ENCODE measurements at places on chromosomes 2 and 18.

GRCh38 chr18:3538456-3538855 lies 88.5 kb downstream of the TGIF1 start:
- no peak for DNase-seq

- no peak for DNase-seq
Observed at GRCh38 chr2:184305105-184305504, 293.2 kb upstream of the ZNF804A start.

DNA sequence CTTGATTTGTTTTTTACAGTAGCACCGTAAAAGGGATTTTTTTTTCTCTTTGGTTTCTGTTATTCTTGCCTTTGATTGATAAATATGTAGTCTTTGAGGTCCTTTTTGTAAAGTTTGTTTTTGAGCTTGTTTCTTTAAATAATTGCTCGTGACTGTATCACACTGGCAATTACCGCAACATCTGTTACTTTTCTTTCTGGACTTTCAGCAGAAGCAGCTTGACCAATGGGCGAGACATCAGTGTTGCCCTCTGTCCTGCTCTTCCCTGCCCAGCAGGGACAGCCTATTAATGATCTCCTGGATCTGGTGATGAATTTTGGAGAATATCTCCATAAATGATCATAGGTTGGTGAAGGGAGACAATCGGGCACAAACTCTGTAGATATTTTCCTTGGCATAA lies 74.9 kb downstream of the TDRD15 start:
- DNase-seq, result no peak

GRCh38 chr2:25308599-25308998 lies 33.1 kb downstream of the DNMT3A start:
- no peak for DNase-seq

DNA sequence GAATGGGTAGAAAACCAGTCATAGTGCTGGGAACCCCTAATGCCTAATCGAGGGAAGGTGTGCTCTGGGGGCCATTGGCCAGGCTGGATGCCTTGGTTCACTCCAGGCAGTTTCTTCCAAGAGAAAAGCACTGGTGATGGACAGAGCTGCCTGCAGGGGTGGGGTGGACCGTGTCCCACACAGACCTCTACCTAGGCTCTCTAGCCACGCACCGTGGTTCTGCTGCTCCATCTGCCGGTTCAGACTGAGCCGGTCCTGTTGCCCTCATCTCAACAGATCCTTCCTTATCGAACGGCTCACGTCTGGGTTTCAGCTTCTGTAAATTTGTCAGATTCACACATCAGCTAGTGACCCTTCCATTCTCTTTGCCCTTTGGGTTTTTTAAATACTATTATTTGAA lies 46.4 kb downstream of the RALB start:
- no peak for DNase-seq

DNA sequence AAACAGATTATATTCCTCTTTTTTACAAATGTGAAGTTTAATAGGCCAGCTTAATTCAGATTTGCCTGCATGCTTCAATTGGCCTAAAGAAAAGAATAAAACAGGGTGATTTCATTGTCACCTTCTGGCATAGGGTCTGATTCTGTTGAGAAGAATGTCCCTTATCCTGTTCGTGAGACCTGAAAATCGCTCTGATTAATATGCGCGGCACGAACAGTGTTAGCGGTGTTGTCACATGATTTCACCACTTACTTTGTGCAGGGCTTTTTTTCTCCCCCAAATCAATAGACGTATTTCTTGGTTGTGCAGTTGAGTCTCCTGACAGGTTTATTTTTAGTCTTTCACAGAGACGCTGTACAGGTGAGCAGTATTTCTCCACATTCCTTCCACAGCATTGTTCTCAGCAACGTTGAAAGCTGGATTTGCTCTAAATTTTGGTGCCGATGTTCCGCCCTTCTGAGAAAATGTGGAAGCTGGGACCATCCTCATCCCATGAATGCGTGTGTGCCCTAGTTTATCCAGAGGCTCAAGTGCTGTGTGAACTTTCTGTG lies 81.9 kb downstream of the ITGB1BP1 start:
- DNase-seq, result no peak

GRCh38 chr18:52636536-52636935 lies 296.5 kb downstream of the DCC start:
- no peak for DNase-seq

Data from activated CD4-positive, alpha-beta T cell treated with anti-CD3 and anti-CD28 coated beads for 24 hours (primary cell).